ENCODE measurements at places on chromosomes 1 and 21. TPM values are rescaled to one million over a fixed set of nuclear protein-coding genes. Genes with fewer than 3 reads are reported as not detected.

DMBX1 gene
- not detected for total RNA-seq

JTB gene
- 214 TPM for total RNA-seq

FMO1 gene
- total RNA-seq = not detected

LRRC38 gene
- total RNA-seq = not detected

SPRR2F gene
- total RNA-seq = not detected

LCE1A gene
- total RNA-seq = 2.9 TPM

NIT1 gene
- total RNA-seq = 39.4 TPM

NOS1AP gene
- total RNA-seq = not detected

GPR25 gene
- total RNA-seq = not detected

PPM1J gene
- 18.3 TPM for total RNA-seq

SLAMF8 gene
- 0.72 TPM for total RNA-seq

SRRM1 gene
- 43.4 TPM for total RNA-seq

RAB13 gene
- 33.9 TPM for total RNA-seq

ADAMTS1 gene
- total RNA-seq = 13.7 TPM

KRTAP10-12 gene
- total RNA-seq = not detected

AADACL4 gene
- total RNA-seq = not detected

MACO1 gene
- 15.0 TPM for total RNA-seq

FCRL2 gene
- total RNA-seq = not detected

S100A2 gene
- total RNA-seq = 7,785 TPM

KISS1 gene
- not detected for total RNA-seq

ANKRD35 gene
- not detected for total RNA-seq

MTFR1L gene
- total RNA-seq = 17.5 TPM

TGFB2 gene
- 5.5 TPM for total RNA-seq

GPR61 gene
- total RNA-seq = not detected

ILDR2 gene
- total RNA-seq = not detected

TYW3 gene
- total RNA-seq = 13.4 TPM

OLFM3 gene
- not detected for total RNA-seq

IFNLR1 gene
- 6.7 TPM for total RNA-seq

FAM151A gene
- not detected for total RNA-seq

OR2L13 gene
- 0.23 TPM for total RNA-seq

FMN2 gene
- total RNA-seq = not detected

FCRL5 gene
- total RNA-seq = not detected

LCA5L gene
- 0.19 TPM for total RNA-seq

COL16A1 gene
- 140 TPM for total RNA-seq
